ENCODE measurements at places on chromosomes 6 and 20.

DNA sequence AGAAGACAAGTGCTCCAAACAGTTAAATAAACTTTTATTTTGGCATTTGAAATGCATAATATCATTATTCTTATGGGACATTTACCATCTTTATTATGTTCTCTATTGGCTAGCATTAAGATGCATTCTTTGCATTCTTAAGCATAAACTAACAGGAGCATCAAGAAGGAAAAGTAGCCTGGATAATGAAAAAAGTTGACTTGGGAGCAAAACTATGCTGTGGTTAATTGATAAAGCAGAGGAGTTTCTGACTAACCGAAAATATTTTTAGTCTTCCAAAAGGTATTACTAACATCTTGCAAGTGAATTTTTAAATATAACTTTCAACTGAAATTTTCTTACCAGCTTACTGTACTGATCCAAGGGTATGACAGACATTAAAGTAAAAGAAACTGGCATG is 140.3 kb downstream of the FLRT3 start:
- no peak for DNase-seq

- peak; percentile 23 for DNase-seq
Measured at GRCh38 chr6:14452567-14453527, 335.3 kb downstream of the CD83 start.

DNA sequence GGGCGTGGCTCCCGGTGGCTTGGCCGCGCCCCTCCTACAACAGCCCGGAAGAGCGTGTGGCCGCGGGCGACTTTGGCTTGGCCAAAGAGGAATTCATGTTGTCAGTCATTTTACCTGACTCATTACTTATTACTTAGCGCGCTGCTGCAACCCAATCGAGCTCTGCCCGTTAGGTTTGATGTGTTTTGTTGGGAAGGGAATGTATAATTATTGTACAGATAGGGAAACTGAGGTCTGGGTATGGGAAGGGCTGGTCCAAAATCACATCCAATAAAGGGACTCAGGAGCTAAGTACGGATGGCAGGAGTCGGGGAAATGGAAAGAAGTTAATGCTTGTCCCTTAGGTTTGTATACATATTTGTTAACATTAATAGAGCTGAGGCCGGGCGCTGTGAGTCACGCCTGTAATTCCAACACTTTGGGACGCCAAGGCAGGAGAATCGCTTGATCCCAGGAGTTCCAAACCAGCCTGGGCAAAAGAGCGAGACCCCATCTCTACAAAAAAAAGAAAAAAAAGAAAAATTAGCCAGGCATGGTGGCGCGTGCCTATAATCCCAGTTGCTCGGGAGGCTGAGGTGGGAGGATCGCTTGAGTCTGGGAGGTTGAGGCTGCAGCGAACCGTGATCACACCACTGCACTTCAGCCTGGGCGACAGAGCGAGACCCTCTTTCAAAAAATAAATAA is 639 bp upstream of the ZNF335 start:
- no peak for DNase-seq

DNA sequence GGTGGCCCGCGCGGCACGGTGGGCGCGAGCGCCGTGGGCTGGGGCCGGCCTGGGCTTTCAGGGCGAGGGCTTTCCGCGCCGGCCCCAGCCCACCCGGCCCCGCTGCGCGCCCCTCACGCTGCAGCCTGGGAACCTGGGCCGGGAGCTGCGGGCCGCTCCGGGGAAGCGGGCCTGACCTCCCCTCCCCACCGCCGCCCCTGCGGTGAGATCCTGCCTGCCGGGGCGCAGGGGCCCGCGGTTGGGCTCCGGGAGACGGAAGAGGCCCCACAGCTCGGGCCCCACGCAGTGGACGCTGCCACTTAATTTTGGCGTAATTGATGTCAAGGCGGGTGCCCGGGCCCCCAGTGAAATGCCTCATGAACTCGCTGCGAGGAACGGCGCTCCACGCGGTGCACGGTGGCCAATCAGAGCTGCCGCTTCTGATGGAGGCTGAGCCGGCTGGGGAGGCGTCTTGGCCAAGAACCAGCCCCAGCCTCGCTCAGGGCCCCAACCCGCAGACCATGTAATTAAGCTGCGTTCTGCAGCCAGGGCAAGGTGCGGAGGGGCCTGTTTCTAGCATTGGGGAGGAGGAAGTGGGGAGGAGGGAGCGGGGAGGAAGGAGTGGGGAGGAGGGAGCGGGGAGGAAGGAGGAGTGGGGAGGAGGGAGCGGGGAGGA is 96.1 kb upstream of the BHLHE23 start:
- peak; percentile 72 for DNase-seq

GRCh38 chr6:71457929-71458328 is 169.3 kb downstream of the OGFRL1 start:
- DNase-seq, result no peak

Data from CD4-positive, alpha-beta T cell treated with Interleukin-15 for 1 hour (primary cell).